ENCODE measurements at places on chromosomes 5 and 9.

DNA sequence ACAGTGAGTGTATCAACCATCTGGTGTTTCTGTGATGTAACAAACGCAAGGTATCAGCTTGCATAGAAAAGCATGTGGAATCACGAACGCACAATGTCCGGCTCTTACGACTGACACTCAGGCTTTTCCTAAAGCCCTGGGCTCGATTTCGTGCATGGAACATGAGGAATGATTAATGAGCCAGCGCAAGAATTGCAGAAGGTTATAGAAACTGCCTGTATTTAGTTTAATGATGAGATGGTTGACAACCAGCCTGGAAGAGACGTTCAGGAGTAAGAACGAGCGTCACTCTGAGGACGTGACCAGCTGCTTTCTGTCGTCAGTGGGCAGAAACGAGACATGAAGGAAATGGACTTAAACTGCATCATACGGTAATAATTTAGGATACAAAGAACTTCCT, 497.6 kb downstream of the IRX1 start:
- no peak for DNase-seq

- no peak for DNase-seq
Observed at GRCh38 chr5:89954916-89955315, 454.6 kb downstream of the CETN3 start.

- DNase-seq = no peak
Observed at GRCh38 chr5:181217803-181218062, 5.3 kb upstream of the TRIM41 start.

- no peak for DNase-seq
Observed at GRCh38 chr5:61563401-61563800, 231.3 kb downstream of the ZSWIM6 start.

GRCh38 chr5:23740029-23740428, 232.6 kb downstream of the PRDM9 start:
- DNase-seq = no peak

GRCh38 chr9:26159575-26160392, 481.5 kb upstream of the TUSC1 start:
- DNase-seq = no peak

DNA sequence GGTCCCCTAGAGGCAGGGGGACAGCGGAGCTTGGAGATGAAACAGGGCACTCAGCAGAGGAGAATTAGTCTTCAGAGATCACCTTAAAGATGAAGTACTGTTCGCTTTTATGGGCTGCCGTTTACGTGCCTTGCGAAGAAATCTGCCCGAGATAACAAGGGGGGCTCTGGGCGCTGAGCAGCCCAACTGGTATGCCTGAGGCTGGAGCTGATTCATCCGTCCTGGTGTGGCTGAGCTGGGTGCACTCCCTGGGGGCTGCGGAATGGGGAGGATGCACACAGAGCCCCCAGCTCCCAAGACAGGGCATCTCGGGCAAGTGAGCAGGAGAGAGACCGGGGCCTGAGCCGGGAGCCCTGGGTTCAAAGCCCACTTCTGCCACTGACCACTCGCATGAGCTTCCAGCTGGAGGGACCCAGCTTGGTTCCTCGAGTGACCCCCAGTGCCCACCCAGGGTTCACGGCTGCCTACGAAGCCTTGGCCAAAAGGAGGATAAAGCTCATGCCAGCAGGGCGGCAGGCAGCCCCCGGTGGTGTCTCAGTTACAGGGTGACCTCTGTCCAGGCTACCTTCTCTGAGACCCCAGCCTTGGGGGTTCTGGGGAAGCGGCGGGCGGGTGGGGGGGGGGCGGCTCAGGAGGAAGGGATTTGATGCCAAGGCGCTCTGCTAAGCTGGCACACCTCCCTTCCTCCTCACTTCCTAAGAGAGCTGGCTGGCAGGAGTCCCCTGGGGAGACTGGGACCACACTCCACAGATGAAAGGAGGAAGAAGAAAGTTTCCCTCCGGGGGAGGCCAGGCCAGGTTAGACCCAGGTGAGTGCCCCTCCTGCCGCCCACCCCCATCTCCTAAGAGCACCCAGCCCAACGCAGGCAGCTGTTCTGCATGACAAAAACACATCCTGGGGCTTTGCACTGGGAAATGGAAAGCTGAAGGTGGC, 5.7 kb downstream of the FIBCD1 start:
- no peak for DNase-seq

DNA sequence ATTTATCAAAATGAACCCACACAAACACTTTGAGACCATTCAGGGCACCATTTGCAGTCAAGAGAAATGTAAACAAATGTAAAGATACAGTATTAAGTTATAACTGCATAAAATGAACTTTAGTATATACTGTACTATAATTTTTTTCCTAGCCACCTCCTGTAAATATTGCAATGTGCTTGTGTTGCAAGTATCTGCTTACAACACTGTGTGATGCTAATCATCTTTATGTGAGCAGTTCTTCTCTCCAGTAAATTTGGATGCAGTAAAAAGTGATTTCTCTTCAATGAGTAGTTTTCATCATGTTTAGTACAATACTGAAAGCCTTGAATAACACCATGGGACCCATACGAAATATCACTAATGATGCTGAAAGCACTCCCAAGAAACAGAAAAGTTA, 9.4 kb downstream of the G3BP1 start:
- DNase-seq = no peak

DNA sequence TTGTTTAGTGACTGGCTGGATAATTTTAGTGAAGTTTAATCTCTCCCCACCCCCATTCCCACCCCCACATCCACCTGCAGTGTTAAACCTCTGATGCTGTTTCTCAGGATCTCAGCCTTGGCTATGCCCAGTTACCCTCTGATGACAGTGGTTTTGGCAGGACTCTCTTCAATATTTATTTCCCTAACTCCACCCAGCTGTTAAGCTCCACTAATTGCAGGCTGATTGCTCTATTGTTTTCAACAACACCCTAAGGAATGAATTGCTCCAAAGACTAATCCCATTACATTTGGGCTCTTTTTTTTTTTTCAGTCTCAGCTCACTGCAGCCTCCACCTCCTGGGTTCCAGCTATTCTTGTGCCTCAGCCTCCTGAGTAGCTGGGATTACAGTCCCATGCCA, 46.3 kb downstream of the PHAX start:
- no peak for DNase-seq

DNA sequence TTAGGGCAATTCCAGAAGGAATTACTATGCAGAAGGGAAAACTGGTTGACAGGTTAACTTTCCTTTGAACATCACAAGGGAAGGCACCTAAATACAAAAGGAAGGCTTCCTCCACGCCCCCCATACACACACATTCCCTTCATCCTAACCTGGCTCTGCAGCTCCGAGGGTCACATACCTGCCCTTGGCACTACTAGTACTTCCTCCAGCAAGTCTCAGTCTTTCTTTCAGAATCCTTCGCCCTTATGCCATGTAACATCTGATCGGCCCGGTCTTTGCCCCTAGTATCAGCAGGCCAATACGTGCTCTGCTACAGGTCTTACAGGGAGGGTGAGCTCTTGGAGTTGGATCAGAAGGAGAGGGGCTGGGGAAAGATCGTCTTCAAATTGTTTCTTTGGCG, 1.6 kb upstream of the MARCHF6 start:
- DNase-seq = no peak

DNA sequence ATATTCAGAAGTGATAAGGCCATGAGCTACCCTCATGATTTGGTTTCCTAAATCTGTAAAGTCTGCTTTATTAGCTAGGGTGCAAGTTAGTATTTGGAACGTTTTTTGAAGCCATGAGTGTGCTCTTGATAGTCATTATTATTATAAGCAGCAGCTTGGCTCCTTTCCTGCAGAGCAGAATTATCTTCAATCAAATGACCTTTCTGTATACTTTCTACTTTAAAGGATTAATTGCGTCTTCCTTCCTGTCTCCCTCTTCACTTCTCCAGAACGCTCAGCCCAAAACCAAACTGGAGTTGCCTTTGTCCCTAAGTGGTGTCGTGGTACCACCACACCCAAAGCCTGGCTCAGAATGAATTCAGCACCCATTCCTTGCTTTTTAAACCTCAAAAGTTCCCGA, 211.3 kb downstream of the ARHGAP26 start:
- DNase-seq = no peak

DNA sequence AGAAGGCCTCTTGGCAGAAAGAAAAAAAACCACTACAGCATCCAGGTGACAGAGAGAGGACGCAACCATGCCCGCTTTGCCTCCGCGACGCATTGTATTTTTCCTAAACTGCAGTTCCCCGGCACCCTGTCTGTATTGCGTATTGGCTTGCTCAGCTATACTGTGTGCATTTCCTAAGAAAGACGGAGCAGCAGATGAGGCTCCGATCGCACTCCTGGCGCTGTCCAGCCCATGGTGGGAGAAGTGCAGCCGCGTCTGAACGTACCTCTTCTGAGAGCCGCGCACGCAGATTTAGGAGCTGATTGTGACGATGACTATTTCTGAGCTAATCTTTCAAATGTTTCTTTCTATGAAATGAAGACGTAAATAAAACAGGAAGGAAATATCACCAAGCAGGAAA, 366.5 kb downstream of the IRX1 start:
- DNase-seq = no peak

DNA sequence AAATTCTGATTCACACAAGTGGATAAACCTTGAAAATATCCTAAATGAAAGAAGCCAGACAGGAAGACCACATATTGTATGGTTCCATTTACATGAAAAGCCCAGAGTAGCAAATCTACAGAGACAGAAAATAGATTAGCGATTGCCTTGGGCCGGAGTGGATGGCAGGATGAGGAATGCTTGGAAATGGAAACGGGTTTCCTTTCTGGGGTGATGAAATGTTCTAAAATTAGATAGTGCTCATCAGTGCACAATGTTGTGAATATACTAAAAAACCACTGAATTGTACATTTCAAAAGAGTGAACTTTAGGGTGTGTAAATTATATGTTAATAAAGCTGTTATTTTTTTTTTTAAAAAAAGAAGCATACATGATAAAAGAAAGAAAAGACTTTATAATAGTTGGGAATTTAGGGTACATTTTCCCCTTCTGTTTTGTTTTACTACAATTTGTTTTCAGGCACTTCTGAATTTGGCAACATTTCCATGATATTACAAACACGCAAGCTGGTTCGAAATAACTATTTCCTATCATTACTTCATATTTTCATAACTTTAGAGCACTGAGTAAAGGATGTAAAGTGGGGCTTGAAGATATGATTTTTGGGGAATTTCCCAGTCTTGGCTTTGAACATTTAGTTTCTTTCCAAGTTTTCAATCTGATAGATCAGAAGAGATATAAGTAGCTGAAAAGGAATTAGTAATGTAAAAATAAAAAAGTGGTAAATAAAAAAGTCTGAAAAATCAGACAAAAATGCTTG, 23.9 kb downstream of the SLC35A4 start:
- DNase-seq = no peak

DNA sequence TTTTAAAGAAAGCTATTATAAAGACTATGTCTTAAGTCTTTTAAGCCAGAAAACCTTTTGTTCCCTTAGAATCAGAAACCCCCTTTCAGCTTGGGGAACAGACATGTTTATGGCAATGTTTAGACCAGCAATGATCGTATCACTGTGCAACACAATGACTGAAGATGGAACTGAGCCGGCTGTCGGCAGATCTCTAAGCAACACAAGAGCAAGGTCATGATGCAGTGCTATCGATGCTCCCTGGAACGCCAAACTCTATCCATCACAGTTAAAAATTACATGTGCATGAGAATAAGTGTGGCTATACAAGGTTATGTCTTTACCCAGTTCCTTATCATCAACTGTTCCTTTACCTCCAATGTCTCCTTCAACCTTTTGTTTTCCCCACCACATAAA, 1.8 kb upstream of the RNF44 start:
- DNase-seq = no peak

- DNase-seq = no peak
Observed at GRCh38 chr9:108776920-108777639, 78.7 kb downstream of the ACTL7B start.

GRCh38 chr9:124099860-124100259, 88.3 kb downstream of the LHX2 start:
- DNase-seq = no peak

DNA sequence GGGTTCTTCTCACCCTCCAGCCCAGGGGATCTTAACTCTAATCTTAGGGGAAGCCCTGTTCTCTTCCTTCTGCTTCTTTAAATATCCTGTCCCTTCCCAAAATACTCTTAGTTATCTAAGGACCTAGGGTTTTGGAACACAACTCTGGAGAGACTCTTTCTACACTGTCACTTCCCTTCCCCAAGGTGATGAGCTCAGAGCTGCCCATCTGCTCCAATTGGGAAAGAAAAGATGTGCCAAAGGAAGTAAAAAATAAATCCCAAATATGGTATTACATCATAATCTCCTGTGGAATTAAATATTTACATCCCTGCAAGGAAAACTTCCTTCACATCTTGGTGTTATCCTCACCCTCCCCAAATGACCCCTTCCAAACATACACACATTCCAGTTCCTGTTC, 291.2 kb downstream of the EPB41L4A start:
- DNase-seq = no peak

- DNase-seq = no peak
Observed at GRCh38 chr5:126998201-126998631, 32.1 kb downstream of the MARCHF3 start.

- no peak for DNase-seq
Observed at GRCh38 chr9:4356306-4356705, 56.4 kb upstream of the GLIS3 start.

DNA sequence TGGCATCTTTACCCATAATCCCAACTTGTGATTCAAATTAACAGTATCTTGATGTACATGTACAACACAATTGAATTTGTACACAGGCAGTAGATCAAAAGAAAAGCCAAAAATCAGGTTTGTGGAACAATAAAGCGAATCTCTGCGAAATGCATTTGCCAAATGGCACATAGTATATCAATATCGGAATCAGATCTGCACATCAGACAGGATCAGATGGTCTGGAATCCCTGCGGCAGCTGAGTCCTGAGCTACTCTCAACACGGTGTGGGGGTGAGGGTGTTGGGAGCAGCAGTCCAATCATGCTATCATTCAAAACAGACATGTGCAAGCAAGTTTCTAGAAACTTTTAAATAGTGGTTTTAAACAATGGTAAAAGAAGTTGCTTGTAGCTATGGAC, 358.3 kb downstream of the SEMA5A start:
- no peak for DNase-seq

- DNase-seq = no peak
Observed at GRCh38 chr5:45252978-45253377, 443.2 kb downstream of the HCN1 start.

- DNase-seq = no peak
Observed at GRCh38 chr9:116905171-116905588, 218.1 kb downstream of the TRIM32 start.

DNA sequence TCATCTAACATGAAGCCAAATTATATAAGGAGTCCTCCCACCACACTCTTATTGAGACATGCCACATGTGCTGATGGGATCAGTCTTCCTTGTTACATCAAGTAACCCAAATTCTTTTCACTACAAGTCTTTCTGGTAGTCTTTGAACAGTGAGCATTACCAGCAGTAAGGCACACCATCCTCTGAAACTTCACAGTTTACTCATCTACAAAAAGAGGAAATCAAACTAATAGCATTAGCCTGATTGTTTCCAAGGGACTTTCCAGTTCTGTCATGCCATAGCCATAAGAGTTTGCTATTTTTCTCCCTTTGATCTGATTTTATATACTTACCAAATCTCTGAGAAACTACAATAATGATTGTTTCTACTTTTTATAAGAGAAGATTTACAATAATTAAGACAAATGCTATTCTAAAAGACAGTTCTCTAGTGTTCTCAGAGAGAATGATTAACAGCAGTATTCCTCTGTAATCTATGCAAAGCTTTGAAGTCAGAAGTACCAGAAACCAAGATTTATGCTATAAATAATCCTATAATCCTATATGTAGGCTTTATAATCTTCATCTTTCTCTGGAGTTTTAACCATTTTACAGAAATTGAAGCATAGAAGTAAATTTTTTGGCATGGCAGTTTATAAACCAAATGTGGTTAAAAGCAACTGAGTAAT, 166.2 kb upstream of the ACO1 start:
- no peak for DNase-seq

All from SW 1271 (cell line).